ENCODE measurements at places on chromosomes 1 and 21.

DNA sequence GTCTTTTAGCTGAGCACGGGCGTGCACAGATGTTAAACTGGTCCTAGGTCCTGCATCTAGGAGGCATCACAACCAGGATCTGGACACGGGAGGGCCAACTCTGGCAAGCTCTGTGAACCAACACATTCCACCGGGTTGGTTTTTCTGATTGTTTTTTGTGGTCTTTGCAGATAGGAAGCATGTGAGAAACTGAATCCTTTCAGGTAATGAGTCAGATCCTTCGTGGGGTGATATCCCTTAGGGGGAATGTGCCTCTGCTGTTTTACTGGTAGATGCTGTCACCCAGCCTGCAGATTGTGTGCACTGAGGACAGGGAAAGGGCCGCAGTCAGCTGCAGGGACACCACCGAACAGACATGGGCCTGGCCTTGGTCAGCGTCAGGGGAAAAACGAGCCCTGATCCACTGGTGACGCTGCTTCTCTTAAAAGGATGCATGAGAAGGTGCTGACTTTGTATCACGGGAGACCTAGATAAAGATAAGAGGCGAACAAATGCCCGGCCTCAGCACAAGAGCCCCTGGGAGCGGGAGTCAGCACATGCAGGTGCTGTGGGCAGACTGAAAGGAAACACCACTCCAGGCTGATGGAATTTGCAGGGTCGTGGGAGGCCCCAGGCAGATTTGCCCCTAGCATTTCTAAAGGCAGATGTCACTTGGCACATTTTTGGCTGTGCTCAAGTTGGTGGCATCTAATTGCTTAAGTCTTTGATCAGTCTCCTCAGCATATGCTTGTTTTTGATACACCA lies 51.1 kb downstream of the DOP1B start:
- DNase-seq, result no peak

DNA sequence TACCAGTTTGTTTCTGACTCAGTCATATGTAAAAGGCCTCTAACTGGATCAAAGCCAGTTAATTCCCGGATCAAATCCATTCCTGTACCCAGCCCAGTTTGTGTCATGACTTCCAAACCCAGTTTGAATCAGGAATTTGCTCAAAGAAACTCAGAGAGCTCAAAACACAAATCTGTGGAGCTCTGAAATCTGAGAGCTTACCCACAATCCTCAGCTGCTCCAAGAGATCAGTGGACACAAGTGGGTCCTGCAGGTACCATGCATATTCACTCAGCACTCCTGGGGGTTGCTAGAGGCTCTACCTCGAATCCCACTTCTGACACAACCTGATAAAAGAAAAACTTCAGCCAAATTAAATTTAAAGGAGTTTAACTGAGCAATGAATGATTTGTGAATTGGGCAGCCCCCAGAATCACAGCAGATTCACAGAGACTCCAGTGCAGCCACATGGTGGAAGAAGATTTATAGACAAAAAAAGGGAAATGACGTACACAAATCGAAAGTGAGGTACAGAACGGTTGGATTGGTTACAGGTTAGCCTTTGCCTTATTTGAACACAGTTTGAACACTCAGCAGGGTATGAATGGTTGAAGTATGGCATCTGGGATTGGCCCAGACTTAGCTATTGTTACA lies 11.9 kb upstream of the MRPL55 start:
- DNase-seq, result no peak

DNA sequence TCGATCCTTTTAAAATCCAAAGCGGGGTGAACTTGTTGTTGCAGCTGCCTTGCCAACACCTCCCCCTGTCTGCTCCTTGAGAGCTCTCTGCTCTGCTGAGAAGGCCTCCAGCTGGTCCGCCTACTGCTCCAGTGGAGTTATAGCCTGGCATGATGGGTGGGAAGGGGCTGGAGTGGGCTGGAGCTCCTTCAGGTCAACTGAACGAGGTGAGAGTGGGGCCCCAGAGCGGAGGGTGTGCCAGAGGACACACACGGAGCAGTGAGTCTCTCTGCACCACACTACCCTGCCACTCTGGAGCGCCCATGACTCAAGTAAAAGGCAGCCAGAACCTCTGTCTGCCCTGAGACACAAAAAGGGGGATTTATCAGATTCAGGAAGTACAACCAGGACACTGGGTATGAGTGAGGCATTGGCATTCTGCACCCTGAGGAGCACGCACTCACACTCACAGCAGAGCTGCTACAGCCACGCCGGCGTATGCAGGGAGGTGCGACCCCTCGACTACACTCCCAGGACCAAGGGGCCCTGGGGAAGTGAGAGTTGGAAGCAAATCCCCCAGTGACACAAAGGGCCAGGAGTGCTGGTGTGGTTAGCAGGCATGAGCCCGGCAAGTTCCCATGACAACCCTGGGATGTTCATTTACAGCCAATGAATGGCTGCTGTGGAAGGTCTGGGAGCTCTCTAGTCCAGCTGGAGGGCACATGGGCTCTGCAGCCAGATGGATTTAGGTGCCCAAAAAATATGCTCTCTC lies 28.0 kb upstream of the EVA1B start:
- no peak for DNase-seq

DNA sequence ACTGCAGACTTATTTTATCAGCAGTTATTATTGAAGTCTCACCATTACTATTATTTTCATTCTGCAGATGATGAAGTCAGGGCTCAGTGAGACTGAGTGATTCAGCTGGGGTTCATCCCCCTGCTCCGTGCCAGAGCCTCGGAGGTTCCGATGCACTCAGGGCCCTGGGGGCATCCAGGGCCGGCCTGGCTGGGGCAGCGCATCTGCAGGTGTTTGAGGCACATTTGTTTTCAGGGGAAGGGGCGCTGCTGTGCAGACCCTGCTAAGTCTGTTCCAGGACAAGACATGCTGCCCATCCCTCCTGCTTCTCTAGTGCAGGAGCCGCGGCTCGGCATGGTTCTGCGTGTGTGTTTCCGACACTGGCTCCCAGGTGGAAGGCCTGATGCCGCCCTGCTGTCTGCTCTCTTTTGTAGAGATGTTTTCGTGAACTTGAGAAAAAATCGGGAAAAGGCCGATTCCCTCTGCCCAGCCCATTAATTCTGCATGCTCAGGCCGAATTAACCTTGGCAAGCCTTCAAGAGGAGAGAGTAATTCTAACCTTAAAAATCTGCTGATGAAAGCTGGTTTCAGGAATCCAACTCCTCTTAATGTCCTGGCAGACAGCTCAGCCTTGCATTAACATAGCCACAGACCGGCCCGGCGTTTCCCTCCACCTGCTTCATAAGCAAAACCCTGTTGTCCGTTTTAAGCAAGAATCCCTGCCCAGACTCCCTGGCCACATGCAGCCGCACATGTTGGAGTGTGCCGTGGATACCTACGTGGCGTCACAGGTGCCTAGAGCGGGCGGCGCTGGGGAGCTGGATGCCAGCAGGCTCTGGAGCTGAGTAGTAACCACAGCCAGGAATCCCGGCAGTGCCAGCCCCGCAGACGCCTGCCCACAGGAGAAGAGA lies 316.0 kb upstream of the VAMP3 start:
- no peak for DNase-seq

GRCh38 chr1:214448536-214448935 lies 102.9 kb downstream of the PTPN14 start:
- DNase-seq, result no peak

- peak; percentile 24 for DNase-seq
Observed at GRCh38 chr1:58782178-58783089, 1.4 kb downstream of the JUN start.

- DNase-seq, result no peak
Observed at GRCh38 chr1:226663327-226663704, 75.8 kb downstream of the ITPKB start.

Measured in NCI-H1092 treated with DMSO at 0.1 percent for 48 hours (cell line).